Esophagus squamous epithelium (tissue), 5 donors: ENCODE measurements at places on chromosomes 12 and 14.

- DNase-seq, result no peak
Measured at GRCh38 chr12:77016606-77017005, 48.8 kb downstream of the E2F7 start.

DNA sequence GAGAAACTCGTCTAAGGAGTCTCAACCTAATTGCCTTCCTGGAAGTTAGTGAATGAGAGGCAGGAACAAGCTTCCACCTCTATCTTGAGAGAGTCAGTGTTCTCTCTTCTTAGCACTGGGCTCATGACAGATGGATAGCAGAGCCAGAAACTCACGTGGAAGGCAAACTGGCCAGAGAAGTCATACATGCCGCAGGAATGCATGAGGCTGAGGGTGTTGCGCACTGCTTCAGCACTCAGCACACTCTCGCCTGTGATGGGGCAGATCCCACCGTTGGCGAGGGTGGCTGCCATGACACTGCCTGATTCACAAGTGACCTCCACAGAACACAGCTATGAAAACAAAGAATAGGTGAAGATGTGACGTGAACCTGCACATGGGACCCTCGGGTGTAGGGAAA, 6.0 kb downstream of the SPRYD4 start:
- no peak for DNase-seq

- DNase-seq, result no peak
Measured at GRCh38 chr14:89283327-89284060, 133.5 kb downstream of the FOXN3 start.

DNA sequence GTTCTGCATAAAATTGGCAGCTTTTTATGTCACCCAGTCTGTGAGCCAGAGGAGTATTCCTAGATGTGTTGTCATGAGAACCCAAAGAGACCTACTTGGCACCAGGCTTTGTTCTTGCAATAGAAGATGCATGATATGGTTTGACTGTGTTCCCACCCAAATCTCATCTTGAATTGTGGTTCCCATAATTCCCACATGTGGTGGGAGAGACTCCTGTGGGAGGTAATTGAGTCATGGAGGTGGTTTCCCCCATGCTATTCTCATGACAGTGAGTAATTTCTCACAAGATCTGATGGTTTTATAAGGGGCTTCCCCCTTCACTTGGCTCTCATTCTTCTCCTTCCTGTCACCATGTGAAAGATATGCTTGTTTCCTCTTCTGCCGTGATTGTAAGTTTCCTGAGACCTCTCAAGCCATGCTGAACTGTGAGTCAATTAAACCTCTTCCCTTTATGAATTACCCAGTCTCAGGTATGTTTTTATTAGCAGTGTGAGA, 572.0 kb upstream of the ATP2B1 start:
- DNase-seq, result no peak

- no peak for DNase-seq
Measured at GRCh38 chr12:109999983-110000505, 814 bp downstream of the ANKRD13A start.
